PC-3 (cell line): ENCODE measurements at places on chromosomes 7 and 10. TPM values are rescaled to one million over a fixed set of nuclear protein-coding genes. Genes with fewer than 3 reads are reported as not detected.

VPS37D gene
- 6.3 and 7.7 TPM in 2 replicates for total RNA-seq

CD36 gene
- total RNA-seq: not detected in 2 replicates

LMOD2 gene
- not detected in 2 replicates for total RNA-seq

CTAGE4 gene
- 1.4 and 1.6 TPM in 2 replicates for total RNA-seq

HUS1 gene
- 15.3 and 23.2 TPM in 2 replicates for total RNA-seq

OR2A12 gene
- total RNA-seq: not detected in 2 replicates

HOXA1 gene
- total RNA-seq: 1.4 and 2.0 TPM in 2 replicates

MYO3A gene
- not detected in 2 replicates for total RNA-seq

CACNA2D1 gene
- total RNA-seq: 0.77 and 1.1 TPM in 2 replicates

ASZ1 gene
- not detected in 2 replicates for total RNA-seq

PIK3CG gene
- not detected in 2 replicates for total RNA-seq

AEBP1 gene
- total RNA-seq: not detected in 2 replicates

PTPRZ1 gene
- not detected in 2 replicates for total RNA-seq

HOXA11 gene
- total RNA-seq: 26.6 and 31.4 TPM in 2 replicates

GPR15LG gene
- not detected in 2 replicates for total RNA-seq

AS3MT gene
- 1.7 and 3.5 TPM in 2 replicates for total RNA-seq

SH2D4B gene
- not detected in 2 replicates for total RNA-seq

TAS2R3 gene
- total RNA-seq: 0.40 TPM in 1 of 2 replicates, not detected in the other

GTF2IRD1 gene
- 14.9 and 21.9 TPM in 2 replicates for total RNA-seq

CLRN3 gene
- total RNA-seq: not detected in 2 replicates
